ENCODE measurements at places on chromosomes 5 and 9. TPM values are rescaled to one million over a fixed set of nuclear protein-coding genes. Genes with fewer than 3 reads are reported as not detected.

The DMGDH gene
- 2.2 TPM for polyA plus RNA-seq

The LCN1 gene
- not detected for polyA plus RNA-seq

The FABP6 gene
- polyA plus RNA-seq = 0.90 TPM

The SOHLH1 gene
- 0.19 TPM for polyA plus RNA-seq

The RASGEF1C gene
- 3.5 TPM for polyA plus RNA-seq

The FUT7 gene
- not detected for polyA plus RNA-seq

The SNCAIP gene
- polyA plus RNA-seq = 8.9 TPM

The ARHGEF28 gene
- 3.5 TPM for polyA plus RNA-seq

The CYSRT1 gene
- polyA plus RNA-seq = 5.6 TPM

The CDH12 gene
- 0.71 TPM for polyA plus RNA-seq

The IFNB1 gene
- polyA plus RNA-seq = not detected

The FCN1 gene
- 4.0 TPM for polyA plus RNA-seq

The SLC6A18 gene
- polyA plus RNA-seq = not detected

The SLC25A2 gene
- not detected for polyA plus RNA-seq

The G3BP1 gene
- 94.4 TPM for polyA plus RNA-seq

The GRIN3A gene
- 0.48 TPM for polyA plus RNA-seq

The REXO4 gene
- polyA plus RNA-seq = 37.8 TPM

The PRR16 gene
- 22.1 TPM for polyA plus RNA-seq

The SDHA gene
- polyA plus RNA-seq = 107 TPM

The BAAT gene
- 0.39 TPM for polyA plus RNA-seq

The SYK gene
- polyA plus RNA-seq = 3.0 TPM

The IER5L gene
- 7.3 TPM for polyA plus RNA-seq

The GIN1 gene
- polyA plus RNA-seq = 9.1 TPM

The CBY3 gene
- not detected for polyA plus RNA-seq

The PDE8B gene
- polyA plus RNA-seq = 4.9 TPM

The DAB2IP gene
- polyA plus RNA-seq = 46.5 TPM

The LCN9 gene
- polyA plus RNA-seq = not detected

The CSF1R gene
- polyA plus RNA-seq = 27.9 TPM

The ZNF454 gene
- 3.5 TPM for polyA plus RNA-seq

The PCDHGB3 gene
- 1.1 TPM for polyA plus RNA-seq

The OR1Q1 gene
- not detected for polyA plus RNA-seq

The C5orf63 gene
- polyA plus RNA-seq = 8.9 TPM

The SLC6A7 gene
- polyA plus RNA-seq = 0.76 TPM

The ADAMTSL2 gene
- 4.1 TPM for polyA plus RNA-seq

The PRSS3 gene
- polyA plus RNA-seq = 0.22 TPM

The DMRT3 gene
- polyA plus RNA-seq = 0.44 TPM

The PJA2 gene
- 130 TPM for polyA plus RNA-seq

The MCIDAS gene
- polyA plus RNA-seq = not detected

The LAMC3 gene
- polyA plus RNA-seq = 1.0 TPM

The TEX48 gene
- polyA plus RNA-seq = not detected

The SPINK13 gene
- polyA plus RNA-seq = not detected

The NTNG2 gene
- polyA plus RNA-seq = 0.54 TPM

The ROR2 gene
- 2.3 TPM for polyA plus RNA-seq

The IL3 gene
- polyA plus RNA-seq = not detected

The PPP6C gene
- polyA plus RNA-seq = 31.6 TPM

The SLC6A19 gene
- 0.03 TPM for polyA plus RNA-seq

The SNX2 gene
- 53.6 TPM for polyA plus RNA-seq

The KIF20A gene
- polyA plus RNA-seq = 21.3 TPM

The RNF224 gene
- polyA plus RNA-seq = 1.5 TPM

Measured in muscle of leg (tissue), 16 donors.